Activated T-cell treated with anti-CD3 and anti-CD28 coated beads, Interleukin-2, amount 50 U/mL, for 1 hour (primary cell): ENCODE measurements at places on chromosomes 4 and X.

DNA sequence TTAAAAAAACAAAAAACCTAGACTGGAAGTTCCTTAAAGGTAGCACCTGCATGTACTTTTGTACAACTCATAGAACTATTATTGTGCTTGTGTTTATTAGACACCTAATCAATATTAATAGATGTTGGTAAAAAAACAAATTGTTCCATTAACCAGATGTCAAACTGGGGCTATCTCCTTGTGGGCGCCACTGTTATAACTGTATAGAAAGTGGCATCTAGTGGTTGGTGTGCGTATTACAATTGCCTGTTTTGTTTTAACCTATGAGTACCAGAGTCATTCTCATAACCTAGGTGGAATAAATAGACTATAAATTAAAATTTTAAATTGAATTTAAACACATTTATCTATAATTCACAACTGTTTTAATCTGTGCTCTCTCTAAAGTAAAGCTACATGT lies 97.4 kb downstream of the COL4A5 start:
- DNase-seq: no peak

GRCh38 chr4:56123547-56123946 lies 174.8 kb downstream of the CEP135 start:
- DNase-seq: no peak

DNA sequence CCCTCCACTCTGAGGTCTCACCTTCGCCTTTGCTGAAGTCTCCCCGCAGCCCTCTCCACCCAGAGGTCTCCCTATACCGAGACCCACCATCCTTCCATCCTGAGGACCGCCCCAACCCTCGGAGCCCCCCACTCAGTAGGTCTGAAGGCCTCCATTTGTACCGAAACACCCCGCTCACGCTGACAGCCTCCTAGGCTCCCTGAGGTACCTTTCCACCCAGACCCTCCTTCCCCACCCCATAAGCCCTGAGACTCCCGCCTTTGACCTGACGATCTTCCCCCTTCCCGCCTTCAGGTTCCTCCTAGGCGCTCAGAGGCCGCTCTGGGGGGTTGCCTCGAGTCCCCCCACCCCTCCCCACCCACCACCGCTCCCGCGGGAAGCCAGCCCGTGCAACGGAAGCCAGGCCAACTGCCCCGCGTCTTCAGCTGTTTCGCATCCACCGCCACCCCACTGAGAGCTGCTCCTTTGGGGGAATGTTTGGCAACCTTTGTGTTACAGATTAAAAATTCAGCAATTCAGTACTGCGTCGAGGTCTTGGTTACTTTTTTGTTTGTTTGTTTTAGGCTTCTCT lies 5.0 kb downstream of the SOD3 start:
- no peak for DNase-seq

DNA sequence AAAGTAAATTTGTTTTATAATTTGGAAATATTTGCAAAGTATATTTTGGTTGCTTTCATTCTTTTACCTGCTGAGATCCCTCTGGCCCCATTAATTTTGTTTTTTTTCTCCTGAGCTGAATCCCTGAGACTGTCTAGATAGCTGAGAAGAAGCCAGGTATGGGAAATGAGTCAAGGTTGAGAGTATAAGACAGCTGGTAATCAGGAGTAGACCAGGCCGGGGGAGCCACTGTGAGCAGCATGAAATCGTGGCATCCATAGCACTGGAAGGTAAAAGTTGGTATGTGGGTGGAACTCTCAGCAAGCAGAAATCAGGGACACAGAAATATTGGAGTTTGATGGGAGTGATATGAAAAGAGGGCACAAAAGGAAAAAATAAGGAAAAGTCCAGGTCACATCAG lies 164.5 kb downstream of the FHIP1A start:
- no peak for DNase-seq

DNA sequence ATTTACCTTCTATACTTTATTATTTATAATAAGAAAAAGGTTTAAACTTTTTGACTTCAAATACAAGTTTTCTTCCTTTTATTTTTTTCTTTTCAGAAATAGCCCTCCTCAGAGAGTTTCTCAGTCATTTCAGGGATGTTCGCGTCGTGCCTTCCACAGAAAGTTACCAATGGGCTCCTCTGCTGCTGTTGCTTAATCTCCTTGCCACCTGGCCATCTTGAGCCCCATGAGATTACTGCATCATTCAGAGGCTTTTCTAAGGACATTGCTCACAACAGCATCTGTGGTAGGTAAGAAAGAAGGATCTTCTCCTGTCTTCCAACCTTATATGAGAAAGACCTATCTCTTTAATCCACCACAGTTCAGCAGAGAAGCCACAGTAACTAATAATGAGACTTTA lies 1361.9 kb upstream of the ADGRL3 start:
- DNase-seq: no peak

GRCh38 chr4:71648448-71648847 lies 135.4 kb downstream of the GC start:
- no peak for DNase-seq

DNA sequence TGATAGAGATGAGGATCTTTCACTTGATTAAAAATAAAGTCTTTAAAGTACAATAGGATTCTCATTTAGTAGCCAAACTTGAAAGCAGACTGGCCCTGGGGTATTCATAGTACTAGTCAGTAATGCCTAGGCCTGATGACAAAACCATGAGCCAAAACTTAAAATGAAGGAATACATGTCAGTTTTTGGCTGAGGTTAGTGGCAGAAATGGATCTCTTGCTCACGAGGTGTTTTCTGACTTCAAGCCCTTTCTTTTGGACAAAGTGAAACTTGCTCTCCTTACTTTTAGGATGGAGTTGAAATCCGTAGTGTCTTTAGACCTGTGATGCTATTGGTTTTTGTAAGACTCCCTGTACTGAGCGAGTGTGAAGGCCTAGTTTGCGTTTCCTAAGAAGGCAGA lies 157.7 kb downstream of the CCNG2 start:
- no peak for DNase-seq

DNA sequence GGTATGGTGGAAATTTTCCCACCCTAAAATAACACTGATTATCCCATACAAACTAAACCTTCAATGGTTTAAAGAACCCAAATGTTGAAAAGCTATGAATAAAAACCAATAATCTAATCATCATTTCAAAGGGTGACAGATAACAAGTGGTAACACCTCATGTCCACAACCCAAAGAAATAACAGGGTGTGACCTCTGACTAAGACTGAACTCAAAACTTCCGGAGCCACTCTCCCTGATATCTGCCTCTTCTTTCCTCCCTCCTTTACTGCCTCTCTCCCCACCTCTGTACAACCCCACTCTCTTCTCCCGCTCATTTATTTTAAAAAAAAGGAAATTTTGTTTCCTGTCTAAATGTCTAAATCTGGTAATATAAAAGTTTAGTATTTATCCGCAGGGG lies 11.5 kb downstream of the FBXW7 start:
- DNase-seq: no peak

DNA sequence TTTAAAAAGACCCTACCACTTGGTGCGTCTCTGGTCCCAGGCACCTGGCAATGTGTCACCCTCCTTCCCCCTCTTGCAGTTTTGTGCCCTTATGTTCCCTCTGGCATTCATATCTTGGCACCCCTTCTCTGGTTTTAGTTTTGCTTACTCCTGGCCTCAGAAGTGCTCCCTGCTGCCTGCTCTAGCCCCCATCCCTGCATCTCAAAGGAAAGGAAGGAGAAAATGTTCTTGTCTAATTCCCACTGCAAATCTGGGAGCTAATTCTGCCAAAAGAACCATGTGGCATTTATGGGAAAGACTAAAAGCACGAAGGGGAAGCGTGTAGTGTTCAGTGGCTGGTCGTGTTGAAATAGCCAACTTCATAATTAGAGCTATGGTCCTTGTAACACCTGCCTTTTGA lies 340.1 kb upstream of the RPS6KA3 start:
- DNase-seq: no peak

- DNase-seq: no peak
Measured at GRCh38 chr4:42080306-42080705, 72.1 kb downstream of the BEND4 start.

DNA sequence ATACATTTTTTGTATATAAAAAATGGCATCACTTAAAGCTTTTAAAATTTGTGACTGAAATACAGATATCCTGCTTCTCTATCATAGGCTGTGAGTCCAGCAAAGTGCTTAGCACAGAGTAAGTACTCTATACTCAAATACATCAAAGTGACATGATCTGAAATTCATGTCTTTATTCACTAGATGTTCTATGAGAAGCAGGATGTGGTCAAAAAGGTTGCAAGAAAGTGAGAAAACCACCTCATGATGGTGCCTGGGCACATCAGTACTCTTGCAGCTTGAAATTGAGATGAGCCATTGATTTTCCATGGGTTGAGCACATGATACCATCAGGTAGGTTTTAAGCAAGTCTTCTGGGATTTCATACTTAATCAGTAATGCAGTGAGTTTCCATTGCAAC lies 20.4 kb upstream of the SFRP2 start:
- no peak for DNase-seq

DNA sequence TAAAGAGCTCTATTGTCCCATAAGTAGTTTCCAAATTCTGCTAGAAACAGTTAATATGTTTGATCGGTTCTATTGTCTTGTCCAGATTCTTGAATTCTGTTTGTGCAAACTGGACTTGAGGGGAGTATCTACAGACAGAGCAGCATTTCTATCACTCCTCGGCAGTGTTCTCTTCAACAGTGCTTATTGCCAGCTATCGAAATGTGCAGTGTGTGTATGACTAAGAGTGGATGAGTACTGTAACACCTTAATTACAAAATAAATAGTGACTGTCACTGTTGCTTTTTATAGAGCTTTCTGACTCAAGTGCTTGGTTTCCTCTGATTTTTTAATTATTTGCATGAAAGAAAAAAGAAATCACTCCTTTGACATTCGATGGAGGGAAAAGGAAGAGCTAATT lies 274.6 kb downstream of the RPA4 start:
- no peak for DNase-seq

DNA sequence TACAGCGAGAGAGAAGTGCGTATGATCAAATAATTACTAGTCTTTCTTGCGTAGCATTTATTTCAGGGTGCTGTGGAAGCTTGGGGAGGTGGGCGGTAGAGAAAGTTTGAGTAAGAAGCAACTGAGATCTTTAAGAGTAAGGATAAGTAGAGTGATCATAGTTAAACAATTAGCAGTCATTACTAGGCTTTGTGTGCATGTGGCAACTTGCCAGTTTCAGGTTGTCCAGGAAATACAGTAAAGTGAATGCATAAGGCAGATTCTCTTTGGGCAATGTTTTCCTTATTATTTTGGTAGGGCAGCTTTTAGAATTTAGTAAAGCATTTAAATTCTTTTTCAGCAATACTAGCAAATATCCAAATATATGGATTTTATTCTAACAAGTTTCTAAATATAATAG lies 57.0 kb downstream of the HPGDS start:
- DNase-seq: no peak

- no peak for DNase-seq
Measured at GRCh38 chrX:70508296-70508911, 63.8 kb downstream of the DLG3 start.

DNA sequence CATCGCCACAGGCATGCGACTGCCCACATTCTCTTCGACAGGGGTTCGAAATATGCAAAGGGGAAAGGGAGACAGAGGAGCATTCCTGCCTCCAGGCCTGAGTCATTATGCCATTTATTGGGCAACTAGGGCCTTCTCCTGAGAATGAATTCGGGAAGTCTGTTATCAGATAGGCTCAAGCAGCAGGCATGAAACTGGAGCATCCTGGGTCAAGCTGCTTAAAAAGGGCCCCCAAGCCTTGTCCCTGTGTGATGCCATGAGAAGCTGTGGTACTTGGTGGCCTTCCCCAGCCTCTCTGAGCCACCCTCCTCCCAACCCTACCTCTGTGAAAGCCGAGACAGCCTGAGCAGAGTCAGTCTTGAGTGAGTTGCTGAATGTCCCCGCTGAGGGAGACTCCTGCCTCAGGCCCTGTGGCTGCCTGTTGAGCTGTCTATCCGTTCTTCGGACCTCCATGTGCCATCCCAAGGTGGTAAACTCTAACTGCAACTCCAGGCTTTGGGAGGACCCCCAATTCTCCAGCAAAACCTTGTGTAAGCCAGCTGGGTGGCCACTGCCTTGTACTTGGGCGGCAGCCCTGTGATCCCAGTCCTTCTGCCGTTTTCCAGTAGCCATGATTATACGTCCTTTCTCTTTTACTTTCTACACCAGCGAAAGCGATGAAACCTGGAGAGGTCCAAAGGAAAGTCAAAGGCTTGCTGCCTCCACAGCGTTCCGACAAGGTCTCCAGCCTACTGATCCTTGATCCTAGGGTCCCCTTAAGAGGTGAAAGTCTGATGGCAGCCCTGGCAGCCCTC lies 37.7 kb downstream of the NBDY start:
- DNase-seq: peak; percentile 44

DNA sequence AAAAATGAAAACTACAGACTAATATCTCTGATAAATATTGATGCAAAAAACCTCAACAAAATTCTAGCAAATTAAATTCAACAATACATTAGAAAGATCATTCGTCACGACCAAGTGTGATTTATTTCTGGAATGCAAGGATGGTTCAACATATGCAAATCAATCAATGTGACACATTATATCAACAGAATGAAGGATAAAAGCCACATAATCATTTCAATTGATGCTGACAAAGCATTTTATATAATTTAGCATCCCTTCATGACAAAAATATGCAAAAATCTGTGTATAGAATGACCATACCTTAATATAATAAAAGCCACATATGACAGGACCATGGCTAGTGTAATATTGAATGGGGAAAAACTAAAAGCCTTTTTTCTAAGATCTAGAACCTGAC lies 457.2 kb upstream of the SPANXN1 start:
- DNase-seq: no peak

- no peak for DNase-seq
Measured at GRCh38 chr4:73450398-73451004, 14.5 kb downstream of the AFP start.

DNA sequence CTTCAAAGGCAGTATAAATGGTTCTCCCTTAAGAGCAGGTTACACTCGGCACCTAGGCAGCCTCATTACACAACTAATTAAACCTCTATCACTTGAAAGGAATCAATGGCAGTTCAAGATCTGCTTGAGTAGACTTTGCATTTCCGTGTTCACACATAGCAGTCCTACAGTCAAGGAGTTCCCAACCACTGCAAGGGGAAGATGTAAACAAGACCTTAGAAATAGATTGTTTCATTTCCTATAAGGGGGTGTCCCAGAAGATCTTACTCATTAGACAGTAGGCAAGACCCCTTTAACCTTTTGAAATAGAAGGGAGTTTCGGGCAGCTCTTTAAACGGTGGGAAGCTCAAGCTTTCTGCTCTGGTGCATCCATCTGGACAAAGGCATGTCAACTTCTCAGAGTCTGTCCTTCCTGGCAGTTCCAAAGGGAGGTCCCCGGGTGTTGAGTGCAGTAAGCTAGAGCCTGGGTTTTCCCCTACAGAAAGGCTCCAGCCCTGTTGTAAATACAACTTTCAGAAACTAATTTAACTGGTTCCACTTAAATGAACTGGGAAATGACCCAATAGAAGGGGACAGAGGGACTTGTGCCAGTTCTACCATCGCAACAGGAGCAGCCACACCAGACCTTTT lies 150.8 kb downstream of the RBMX2 start:
- DNase-seq: no peak

GRCh38 chrX:145821898-145822571 lies 4.4 kb downstream of the SLITRK2 start:
- no peak for DNase-seq

DNA sequence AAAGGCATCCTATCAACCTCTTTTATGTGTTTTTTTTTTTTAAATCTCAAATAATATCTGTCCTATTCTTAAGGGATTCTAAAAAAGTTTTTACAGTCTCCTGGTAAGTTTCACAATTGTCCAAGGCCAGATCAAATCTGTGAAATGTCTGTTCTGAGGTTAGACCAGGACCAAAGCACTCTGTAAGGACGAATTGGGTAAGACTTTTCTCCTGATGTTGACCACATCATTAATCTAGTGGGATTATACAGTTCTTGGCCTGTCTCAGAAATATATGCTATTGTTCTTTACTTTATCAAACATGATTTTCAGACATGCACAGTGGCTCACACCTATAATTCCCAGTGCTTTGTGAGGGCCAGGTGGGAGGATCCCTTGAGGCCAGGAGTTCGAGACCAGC lies 45.8 kb upstream of the TMEM131L start:
- no peak for DNase-seq
